ENCODE measurements at places on chromosomes 4 and X. TPM values are rescaled to one million over a fixed set of nuclear protein-coding genes. Genes with fewer than 3 reads are reported as not detected.

GRCh38 chr4:55409468-55410171 is 13.9 kb downstream of the TMEM165 start:
- no peak for DNase-seq

Gene BCORL1
- 21.1 TPM for polyA plus RNA-seq

Gene CCKAR
- polyA plus RNA-seq = 0.10 TPM

Gene HTN3
- polyA plus RNA-seq = not detected

DNA sequence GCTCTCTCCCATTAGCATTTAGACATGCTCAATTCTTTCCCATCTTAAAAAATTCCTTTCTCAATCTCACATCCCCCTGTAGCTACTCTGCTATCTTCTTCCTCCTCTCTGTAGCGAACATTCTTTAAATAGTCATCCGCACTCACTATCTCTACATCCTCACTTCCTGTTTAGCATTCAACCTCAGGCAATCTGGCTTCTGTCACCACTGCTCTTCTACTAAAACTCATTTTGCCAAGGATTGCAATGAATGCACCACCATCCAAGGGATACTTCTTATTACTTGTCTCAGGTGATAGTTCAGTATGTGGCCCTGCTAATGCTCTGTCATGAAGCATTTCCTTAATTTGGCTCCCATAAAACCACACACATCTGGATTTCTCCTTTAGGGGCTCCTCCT is 10.9 kb upstream of the TET2 start:
- no peak for DNase-seq

DNA sequence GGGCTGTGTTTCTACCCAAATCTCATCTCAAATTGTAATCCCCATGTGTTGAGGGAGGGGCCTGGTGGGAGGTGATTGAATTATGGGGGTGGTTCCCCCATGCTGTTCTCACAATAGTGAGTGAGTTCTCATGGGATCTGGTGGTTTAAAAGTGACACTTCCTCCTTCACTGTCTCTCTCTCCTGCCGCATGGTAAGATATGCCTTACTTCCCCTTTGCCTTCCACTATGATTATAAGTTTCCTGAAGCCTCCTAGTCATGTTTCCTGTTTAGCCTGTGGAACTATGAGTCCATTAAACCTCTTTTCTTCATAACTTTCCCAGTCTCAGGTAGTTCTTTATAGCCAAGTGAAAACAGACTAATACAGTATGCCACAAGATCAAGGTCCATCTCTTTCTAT is 70.0 kb upstream of the MSX1 start:
- DNase-seq = no peak

Gene DIPK2B
- 9.5 TPM for polyA plus RNA-seq

DNA sequence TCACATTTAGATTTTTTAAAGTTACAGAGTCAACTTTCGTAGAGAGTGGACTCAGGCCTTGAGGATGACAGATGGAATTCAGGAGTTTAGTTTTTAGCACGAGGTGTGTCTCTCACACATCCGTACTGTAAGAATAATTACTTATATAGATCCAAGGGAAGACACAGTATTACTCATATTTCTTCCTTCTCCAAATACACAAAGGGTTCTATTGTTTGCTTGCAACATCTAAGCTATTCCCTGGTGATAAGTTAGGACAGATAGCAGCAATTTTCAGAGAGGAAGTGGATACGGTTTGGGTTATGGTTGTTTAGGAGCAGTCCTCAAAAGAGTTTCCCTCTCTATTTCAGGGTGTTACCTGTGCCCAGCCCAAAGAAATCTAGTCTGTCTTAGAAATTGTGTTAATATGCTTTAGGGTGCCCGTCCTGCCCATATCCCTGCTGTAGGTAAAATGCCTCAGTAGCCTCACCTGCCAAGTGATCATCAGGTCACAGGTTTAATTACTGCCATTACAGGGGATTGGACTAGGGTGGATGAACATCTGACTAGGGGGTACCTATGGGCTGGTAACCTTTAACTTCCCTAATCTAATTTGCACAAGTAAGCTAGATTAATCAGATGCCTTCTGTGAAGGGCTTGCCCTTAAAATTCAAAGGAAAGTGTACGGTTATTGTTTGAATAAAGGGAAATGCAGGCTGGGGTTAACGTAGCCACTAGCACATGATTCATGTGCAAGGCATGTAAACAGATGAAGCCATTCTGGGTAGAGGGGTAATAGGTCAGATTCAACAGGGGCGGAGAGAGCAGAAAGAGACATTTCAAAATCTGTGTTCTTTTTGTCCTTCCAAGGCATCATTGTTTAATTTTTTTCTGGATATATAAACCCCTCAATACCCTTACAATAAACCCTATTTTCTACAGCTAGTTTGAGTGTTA is 8.7 kb upstream of the PPP3CA start:
- no peak for DNase-seq

GRCh38 chrX:150099316-150099715 is 161.0 kb upstream of the EOLA2 start:
- DNase-seq = no peak

DNA sequence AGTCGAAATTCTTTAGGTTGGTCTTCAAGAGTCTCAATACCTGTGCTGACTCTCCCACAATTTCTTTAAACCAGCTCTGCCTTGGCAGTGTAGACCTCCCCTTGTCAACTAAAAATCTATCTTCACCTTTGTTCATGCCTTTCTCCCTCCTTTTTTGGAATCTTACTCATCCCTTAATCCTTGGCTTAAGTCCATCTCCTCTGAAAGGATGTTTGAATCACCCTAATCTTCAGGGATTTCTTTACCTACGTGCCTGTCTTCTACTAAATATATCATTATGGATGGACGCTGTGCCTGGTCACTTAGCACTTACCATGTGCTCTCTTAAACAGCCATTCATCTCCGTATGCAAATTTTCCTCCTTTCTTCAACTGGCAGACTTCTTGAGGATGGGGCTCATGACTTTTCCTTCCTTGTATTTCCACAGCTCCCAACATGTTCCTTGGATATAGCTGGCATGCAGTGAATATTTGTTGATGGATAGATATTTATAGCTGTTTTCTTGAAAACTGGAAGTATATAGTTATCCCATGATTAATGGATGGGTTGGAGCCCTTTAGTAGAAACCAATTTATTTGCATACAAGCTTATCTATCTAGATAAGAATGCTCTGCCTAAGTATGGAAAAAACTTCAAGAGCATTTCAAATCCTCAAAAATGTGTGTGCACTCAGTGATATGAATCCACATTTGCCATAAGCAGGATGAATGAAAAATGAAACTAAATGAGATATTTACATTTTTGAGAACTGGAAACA is 166.6 kb downstream of the SPRY1 start:
- DNase-seq = no peak

Gene GPR173
- polyA plus RNA-seq = 14.1 TPM

GRCh38 chr4:123507376-123507775 is 110.8 kb downstream of the SPRY1 start:
- no peak for DNase-seq

DNA sequence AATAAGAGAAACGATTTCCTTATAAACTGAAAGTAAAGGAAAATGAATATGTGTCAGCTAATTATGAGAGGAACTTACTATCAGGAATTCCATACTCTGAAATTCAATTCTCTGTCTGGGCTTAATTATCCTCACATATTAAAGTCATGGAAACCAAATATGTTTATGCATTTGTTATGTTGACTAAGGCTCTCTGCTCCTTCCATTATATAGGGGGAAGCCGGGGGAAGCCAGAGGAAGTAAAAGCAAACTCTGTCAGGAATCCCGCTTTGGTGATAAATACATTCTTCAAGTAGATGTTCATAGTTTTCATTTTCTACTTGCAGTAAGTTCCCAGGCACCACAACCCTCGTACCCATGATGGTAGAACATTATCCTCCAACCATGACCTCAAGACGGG is 142.8 kb upstream of the VCX2 start:
- DNase-seq = no peak

DNA sequence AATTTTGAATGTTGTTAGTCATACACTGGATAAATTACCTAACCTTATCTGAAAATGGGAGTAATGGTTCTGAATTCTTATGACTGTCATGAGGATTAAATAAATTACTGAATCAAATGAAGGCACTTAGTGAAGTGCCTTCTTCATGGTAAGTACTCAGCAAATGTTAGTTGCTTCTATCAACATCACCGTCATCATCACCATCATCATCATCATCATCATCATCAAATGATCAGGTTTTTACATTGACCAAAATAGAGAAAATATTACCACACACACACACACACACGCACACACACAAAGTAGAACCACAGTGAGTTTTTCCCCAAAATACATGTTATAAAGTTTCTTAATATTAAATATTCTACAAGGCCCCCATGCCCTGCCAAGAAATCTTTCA is 368.3 kb upstream of the FGF13 start:
- DNase-seq = no peak

- DNase-seq = no peak
Measured at GRCh38 chrX:9279234-9279544, 185.7 kb upstream of the TBL1X start.

DNA sequence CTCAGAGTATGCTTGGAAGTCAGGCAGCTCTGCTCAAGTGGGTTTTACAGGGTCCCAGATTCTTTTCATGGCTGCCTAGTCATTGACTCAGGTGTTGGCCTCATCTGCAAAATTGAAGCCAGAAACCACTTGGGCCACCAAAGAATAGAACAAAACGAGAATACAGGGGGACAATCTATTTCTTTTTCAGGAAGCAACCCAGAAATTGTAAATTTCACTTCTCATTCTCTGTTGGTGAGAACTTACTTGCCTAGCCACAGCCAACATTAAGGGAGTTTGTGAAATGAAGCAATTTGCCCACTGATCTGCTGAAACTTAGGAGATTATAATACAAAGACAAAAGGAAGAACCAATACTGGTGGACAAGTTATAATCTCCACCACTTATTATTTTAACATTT is 8.6 kb upstream of the TKTL2 start:
- no peak for DNase-seq

DNA sequence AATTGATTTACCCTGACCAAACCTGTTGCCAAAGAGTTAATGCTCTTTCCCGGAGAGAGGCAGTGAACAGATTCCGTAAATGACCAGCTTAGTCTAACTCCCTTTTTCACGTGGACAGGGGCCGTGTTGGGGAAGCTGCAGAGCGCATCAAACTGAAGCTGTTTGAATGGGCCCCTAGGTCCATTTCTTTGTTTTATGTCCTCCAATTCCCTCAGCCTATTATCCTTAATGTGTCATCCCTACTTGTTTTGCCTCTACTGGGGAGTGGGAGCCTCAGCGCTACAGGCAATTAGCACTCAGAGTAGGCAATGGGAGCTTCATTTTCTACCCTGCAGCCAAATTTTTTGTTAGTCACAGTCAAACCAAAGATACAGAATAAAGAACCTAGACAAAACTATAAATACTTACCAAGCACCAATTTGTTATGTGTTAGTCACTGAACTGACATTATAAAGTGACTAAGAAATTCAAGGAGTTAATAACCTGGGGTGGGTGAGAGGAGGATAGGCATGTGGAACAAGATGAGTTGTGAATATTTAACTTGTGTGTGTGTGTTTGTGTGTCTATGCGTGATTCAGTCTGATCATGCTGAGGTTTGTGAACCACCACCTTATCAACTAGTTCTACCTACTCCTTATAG is 417.4 kb downstream of the PACRGL start:
- DNase-seq = no peak

Gene PCDH18
- polyA plus RNA-seq = 133 TPM

Gene FAM9C
- polyA plus RNA-seq = 0.32 TPM

DNA sequence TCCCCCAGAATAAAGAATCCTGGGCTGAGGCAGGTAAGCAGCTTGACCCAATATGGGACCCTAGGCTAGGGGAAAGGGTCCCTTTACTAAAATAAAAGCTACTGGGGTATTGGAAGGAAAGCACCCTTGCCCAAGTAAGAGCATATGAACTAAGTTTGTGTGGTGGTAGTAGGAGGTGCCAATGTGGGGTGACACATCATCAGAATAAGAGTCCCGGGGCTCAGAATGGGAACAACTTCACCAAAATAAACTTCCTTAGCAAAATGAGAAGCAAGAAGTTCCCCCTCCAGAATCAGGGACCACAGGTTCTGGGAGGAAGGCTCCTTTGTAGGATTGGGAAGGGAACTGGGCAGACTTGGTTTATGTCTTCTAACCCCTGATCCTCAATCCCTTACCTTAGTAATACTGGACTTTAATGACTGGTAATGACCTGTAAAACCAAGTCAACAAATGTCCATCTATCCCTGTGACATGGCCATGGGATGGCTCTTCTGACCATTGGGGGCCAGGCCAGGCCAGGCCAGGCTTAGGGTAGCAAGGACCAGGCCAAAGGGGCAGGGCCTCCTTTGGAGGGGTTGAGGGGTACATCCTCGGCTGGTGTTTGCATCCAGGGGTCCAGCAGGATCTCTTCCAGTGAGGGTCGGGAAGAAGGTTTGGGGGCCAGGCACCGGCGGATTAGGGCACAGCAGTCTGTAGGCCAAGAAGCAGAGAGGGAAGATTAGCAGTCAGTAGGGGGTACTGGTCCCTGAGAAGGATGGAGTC is 2.3 kb upstream of the SLC35A2 start:
- no peak for DNase-seq

DNA sequence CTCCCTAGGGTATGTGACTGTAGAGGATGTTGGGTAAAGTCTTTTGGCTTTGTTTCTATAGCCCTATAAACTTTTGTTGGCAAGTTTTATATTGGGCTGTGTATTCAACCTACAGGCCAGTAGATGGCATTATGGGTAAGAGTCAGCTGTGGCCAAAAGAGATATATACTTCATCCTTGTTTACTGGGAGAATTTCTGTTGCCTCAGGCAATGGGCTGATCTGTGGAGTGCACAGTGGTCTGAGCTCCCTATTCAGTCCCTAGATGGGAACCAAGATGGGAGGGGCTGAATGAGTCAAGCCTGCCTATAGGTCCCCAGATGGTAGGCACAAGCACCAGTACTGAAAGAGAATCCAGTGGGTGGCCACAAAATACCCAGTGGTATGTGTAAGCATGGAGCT is 580.6 kb downstream of the EPHA5 start:
- no peak for DNase-seq
